ENCODE measurements at places on chromosomes 11 and 22.
A peak's percentile ranks its signal among the peaks of the same experiment; 100 is the strongest.

GRCh38 chr11:124582565-124582964, 12.8 kb downstream of the OR8A1 start:
- DNase-seq = no peak

DNA sequence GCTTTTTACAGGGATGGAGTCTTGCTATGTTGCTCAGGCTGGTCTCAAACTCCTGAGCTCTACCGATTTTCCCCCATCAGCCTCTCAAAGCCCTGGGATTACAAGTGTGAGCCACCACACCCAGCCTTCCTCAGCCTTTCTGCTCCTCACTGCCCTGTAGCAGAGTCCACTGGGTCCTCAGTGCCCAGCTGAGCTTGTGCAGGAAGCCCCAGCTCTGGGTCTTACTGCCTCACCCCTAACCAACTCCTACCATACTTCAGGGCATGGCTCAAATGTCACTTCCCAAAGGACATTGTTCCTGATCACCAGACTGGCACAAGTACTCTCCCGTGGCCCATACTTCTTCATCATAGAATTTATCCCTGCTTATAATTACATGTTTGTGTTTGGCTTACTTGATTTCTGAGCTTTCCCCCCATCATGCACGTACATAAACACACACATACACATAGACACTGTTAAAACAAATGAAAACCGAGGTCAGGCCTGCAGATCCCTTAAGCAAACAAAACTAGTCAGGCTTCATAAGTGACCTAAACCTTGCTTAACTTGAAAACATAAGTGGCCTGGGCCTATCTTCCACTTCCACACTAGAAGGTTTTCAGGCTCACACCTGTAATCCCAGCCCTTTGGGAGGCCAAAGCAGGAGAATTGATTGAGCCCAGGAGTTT, 14.0 kb upstream of the SLC43A3 start:
- DNase-seq = no peak

- no peak for DNase-seq
These were observed 370 bp upstream of the A4GALT start for GRCh38 chr22:42721045-42721434.

GRCh38 chr22:32545801-32546200, 71.2 kb downstream of the FBXO7 start:
- peak; percentile 60 for DNase-seq

DNA sequence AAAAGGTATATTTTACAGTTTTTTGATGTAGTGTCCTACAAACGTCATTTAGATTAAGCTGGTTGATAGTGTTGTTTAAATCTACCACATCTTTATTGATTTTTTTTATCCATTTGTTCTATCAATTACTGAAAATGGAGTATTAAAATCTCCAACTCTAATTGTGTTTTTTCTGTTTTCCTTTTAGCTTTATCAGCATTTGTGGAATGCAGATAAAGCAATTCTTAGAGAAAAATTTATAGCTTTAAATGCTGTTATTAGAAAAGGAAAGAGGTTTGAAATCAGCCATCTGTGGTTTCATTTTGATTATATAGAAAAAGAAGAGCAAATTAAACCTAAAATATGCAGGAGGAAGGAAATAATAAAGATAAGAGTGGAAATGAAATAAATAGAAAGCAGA, 39.4 kb upstream of the CBX6 start:
- no peak for DNase-seq

DNA sequence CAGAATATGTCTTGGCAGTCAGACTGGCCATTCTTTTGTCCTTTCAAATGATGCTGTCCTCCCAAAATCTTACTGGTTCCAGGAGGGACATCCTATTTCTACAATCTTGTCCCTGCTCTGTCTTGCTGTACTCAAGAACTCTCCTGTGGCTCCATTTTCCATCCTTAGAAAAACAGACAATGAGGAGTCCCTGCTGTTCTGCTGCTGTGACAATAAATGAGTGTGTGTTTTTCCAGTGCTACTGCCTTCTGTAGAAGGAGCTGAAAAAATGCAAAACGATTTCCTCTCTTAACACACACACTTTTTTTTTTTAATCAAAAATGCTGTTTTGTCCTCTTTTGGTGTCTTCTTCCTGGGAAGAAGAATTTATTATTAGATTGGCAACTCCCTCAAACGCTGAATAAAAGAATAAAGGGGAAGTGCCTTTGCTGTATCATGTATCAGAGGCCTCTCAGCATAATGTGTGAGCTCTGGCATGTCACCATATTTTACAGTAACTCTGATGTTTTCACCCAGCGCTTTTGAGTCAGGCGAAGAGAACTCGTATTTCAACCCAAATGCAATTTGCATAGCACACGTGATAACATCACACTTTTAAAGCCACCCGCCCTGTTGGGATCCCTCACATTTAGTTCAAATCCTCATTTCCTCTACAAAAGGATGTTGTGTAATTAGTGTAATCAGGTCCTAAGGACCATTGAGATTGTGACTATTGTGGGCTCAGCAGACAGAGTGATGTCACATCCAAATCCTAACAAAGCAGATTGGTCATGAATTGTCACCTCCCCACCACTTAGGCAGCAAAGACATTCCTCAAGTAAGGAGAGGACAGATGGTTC, 496.0 kb upstream of the LARGE1 start:
- no peak for DNase-seq

GRCh38 chr22:44411226-44412135, 86.6 kb downstream of the RTL6 start:
- DNase-seq = no peak

DNA sequence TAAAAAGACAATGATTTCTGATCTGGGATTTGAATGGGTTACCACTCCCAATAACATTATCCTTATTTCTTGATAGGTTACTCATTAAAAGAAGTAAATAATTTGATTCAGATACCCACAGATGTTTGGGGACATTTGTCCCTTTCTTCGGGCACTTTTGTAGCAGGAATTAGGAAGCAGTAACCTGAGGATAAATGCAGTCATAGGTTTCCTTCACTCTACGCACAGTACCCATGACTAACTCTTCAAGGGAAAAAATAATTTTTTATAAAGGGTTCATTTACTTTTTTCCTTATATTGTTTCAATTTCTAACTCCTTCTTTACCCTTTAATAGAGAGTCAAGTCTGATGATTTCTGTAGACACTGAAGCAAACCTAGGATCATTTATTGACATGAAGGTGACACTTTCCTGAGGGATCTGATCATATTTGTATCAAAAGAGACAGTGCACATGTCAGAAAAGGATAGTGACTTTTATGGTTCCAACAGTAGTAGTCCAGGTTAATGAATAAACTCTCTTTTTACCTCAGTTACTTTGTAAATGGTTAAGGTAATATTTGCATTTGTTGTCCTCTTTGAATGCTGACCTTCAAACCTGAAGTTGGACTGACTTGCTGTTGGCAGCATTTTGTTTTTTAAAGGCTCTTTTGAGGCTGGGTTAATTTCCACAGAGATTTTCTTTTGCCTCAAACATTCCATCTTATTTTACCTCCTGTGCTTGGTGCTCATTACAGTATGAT, 1072.0 kb downstream of the LRRC4C start:
- no peak for DNase-seq

- no peak for DNase-seq
These were observed at the start of gene SYNGR1 for GRCh38 chr22:39349967-39350726. Gene SYNGR1 (plus strand): TSS chr22:39349991. CDS start chr22:39350011, 20 bp downstream.

DNA sequence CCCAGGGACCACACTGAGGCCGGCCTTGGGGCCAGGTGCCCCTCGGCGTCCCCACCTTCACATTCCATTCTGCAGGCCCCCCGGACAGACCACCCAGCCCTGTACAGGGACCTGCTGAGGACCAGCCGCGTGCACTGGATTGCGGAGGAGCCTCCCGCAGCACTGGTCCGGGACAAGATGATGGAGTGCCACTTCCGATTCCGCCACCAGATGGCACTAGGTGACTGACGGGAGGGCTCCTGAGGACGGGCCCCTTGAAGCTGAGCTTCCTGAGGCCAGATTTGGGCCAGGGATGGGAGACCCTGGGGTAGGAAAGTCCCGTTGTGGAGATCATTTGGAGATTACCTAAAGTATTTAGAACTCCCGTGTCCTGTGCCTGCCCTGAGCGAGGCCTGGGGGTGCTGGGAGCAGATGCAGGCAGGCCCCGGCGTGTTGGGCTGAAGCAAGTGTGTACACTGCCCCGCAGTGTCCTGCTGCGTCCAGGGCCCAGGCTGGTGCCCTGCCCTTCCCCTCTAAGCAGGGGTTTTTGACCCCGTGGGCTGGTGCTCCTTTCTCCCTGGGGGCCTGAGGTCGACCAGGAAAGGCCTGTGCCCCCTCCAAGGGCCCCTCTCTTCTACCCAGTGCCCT, 20.0 kb downstream of the TRMU start:
- peak; percentile 24 for DNase-seq

- DNase-seq = no peak
These were observed 13.5 kb downstream of the MCAT start for GRCh38 chr22:43129426-43130425.

DNA sequence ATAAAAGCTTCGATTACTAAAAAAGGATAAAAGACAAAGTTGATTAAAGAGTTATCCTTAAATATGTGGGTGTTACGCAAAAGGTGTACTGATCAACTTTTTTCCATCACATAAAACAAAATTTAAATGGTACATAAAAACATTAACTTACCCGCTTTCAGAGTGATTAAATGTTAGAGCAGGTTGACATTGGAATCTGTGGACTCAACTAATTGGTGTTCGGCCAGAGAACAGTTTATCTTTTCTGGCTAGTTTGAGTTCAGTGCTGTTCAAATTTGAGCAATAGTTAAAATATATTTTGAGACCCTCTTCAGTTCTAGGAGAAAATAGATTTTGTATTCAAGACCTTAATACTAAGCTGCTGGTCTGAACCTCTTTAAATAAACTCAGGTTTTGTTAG, 56.1 kb downstream of the ATM start:
- DNase-seq = no peak

DNA sequence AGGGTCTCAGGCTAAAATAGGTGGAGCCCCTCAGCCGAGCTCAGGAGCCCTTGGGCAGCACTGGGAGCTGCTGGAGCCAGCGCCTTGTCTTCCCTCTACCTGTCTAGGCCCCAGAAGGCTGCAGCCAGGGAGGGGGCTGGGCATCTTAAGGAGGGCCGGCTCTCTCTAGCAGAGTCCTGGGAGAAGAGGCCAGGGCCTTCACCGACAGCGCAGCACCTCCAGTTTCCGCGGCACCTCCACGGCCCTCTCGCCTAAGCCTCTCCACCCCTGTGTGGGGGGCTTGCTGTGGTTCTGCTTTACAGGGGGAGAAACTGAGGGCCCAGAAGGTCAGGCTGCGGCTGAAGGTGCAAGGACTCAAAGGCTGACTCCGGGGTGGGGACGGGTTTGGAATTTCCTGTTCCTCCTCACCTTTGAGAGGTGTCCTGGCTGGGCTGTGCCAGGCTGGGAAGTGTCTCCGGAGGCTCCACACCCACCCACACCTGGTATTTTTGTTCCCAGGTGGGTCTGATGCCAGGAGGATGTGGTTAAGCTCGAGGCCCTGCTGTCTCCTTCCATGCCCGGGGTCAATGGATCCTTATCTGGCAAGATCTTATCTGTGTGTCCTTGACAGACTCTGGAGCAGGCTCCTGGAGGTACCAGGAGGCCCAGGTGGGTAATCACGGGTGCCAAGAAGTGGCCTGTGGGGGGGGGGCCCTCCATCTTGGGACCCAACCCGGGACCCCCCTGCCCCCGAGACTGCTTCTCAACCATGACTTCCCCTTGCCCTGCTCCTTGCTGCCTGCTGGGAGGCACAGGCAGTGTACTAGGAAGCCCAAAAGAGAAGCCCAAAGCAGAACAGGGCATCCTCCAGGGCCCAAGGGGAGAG, 95.3 kb upstream of the FGF3 start:
- DNase-seq = no peak

DNA sequence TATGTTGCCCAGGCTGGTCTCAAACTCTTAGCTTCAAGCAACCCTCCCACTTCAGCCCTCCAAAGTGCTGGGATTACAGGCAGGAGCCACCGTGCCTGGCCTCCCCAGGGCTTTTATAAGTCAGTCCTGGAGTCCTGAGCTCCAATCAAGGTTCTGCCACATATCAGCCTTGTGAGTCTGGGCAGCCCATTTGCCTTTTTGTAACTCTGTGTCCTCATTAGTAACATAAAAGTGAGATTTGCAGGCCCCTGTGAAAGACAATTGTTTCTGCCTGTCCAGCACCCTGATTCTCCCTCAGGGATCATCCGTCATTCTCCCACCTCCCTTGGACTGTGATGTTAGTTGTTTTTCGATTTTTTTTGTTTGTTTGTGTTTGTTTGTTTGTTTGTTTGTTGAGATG, 89.8 kb downstream of the MN1 start:
- DNase-seq = no peak

DNA sequence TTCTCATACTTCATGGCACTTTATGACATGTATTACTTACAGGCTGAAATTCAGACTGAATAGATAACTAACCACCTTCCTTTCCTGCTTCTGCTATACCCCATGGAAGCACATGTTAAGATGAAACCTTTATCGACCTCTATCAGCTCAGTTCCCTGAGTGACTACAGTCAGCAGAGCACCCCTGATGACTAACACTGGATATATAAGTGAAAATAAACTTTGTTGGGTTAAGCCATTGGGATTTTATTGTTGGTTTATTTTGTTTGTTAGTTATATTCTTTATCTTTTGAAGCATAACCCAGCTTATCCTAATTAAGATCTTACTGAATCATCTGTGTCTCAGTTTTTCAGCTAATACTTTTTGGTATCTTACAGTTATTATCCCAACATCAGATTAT, 23.0 kb upstream of the MAML2 start:
- DNase-seq = no peak

GRCh38 chr11:130029137-130029536, 26.5 kb upstream of the PRDM10 start:
- DNase-seq = no peak

DNA sequence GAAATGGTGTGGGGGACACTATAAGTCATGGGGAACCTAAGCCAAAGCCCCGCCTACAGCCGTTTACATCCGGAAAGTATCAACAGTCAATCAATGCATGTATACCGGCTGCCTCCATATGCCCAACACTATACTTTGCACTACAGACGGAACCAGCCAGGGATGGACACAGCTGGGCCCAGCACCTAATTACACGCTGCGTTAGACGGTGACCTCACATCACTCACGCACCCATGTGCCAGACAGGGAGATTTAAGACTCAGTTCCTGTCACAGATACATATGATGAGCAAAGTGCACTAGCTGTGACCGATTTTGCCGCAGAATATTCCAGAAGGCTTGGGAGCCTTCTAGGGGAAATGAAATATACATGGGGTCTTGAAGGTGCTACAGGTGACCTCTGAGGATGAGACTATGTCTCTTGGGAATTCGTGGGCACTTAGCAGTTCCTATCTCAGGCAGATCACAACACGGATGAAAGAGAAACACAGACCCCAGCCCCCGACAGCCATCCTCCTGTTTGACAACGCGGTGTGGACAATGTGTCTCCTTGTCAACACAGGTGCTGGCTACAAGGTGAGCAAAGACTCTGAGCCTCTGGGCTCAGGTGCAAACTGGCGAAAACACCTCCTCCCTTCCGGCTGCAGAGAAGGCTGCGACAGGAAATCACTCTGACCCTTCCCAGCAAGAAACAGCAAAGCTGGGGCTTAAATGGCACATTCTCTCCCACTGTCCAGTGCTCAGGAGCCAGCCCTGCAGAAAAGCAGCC, 8.0 kb downstream of the AHNAK start:
- no peak for DNase-seq

DNA sequence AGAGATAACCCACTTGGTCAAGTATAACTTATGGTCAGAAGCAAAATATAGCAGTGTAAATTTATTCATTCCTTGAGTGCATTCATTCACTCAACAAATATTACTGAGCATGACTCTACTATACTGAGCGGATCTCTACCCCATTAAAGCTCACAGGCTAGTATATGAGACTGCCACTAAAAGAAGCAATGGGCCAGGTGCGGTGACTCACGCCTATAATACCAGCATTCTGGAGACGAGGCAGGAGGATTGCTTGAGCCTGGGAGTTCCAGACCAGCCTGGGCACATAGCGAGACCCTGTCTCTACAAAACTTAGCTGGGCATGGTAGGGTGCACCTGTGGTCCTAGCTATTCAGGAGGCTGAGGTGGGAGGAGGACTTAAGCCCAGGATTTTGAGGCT, 197.6 kb upstream of the BLID start:
- DNase-seq = no peak
